ENCODE measurements at places on chromosomes 5 and 9. TPM values are rescaled to one million over a fixed set of nuclear protein-coding genes. Genes with fewer than 3 reads are reported as not detected.

UCK1 gene
- 24.6 TPM for total RNA-seq

GRCh38 chr9:97935276-97935675 is 2.7 kb downstream of the HEMGN start:
- no peak for DNase-seq

PDCD1LG2 gene
- total RNA-seq, result 10.9 TPM

DNA sequence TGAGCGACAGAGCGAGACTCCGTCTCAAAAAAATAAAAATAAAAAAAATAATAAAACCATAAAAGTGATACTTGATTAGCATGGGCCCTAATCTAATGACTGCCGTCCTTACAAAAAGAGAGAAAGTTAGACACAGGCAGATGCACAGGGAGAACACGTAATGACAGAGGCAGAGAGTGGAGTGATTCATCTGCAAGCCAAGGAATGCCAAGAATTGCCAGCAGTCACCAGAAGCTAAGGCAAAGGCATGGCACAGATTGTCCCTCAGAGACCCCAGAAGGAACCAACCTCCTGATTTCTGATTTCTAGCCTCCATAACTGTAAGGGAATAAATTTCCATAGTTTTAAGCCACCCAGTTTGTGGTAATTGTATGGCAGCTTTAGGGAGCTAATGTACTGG is 79.6 kb upstream of the FREM1 start:
- DNase-seq, result no peak

DNA sequence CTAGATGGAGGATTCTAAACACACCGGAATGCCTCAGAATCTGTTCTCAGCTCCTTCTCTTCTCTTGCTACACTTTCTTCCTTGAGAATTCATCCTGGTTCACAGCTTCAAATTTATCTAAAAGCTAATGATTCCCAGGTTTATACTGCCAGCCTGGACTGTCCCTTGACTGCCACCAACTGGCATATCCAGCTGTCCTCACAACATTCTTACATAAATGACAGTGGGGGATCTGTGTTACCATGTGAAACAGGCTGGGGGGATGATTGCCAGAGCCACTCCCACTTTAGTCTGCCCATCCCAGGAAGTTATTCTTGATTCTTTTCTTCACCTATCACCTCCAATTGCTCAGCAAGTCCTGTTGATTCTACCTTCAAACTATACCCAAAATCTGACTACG is 27.2 kb upstream of the ZFR start:
- no peak for DNase-seq

Data from fibroblast of the aortic adventitia (primary cell).